ENCODE measurements at places on chromosomes 6 and 20.

DNA sequence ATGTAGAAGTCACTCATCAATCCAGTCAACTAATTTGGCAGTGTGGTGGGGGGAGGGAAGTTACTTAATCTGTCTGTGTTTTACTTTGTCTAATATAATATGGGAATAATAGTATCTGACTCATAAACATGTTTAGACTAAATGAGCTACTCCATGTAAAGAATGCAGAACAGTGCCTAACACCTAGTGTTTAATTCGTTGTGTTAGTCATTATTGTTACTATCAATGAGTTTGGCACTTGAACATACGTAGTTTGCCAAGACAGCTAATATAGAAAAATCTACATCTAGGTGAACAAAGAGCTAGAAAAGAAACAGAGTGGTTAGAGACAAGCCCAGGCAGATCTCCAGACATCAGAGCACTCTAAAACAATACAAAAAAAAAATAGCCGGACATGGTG lies 49.1 kb downstream of the IRAK1BP1 start:
- DNase-seq: no peak

DNA sequence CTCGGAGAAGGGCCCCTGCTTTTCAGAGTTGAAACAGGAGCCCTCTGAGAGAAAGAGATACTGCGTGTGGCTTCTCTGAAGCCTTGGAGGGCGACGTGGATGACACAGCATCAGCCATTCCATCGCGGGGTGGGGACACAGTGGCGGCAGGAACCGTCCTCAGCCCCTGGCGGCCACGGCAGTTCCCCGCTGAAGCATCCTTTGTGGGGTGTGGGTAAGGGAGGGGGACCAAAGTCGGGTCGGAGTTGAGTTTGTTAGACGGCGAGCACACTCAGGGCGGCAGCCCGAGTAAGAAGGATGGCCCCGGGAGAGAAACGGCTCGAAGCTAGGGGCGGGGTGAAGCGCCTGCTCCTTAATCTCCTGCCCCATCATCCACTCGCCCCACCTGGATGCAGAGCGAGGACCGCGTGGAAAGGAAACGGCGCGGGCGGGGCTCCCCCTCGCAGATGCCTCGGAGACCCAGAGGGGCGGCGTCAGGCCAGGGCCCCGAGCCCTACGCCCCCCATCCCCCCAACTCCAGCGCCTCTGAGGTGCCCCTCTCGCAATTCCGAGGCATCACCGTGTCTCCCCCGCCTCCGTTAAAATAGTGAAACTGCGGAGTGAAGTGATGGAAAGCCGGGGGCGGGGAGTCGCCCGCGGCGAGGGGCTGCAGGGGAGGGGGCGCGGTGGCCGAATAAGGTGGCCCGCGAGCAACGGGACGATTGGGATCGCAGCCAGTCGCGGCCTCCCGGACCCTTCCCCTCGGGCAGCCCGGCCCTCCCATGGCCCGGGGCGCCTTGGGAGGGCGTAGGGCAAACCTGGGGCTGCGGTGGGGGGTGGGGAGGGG lies 796 bp upstream of the RREB1 start:
- DNase-seq: peak; percentile 71

- no peak for DNase-seq
These were observed 11.3 kb downstream of the TCP1 start for GRCh38 chr6:159778131-159778530.

DNA sequence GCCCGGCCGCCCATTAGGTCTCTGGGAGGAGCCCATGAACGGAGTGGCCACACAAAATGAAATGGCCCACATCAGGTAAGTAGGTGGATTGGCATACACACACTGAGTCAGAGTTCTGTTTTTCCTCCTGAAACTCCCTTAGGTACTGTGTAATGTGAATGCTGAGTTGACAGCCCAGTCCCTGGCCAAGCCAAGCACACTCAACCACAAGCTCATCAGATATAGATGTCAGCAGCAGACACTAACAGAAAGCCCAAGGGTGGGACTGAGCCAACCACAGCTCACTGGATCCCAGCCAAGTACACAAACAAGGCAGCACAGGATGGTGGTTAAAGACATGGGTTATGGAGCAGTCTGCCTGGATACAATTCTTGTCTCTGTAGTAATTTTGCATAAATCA lies 403.4 kb downstream of the GJA1 start:
- no peak for DNase-seq

- no peak for DNase-seq
These were observed 12.3 kb downstream of the PREX1 start for GRCh38 chr20:48815537-48815936.

DNA sequence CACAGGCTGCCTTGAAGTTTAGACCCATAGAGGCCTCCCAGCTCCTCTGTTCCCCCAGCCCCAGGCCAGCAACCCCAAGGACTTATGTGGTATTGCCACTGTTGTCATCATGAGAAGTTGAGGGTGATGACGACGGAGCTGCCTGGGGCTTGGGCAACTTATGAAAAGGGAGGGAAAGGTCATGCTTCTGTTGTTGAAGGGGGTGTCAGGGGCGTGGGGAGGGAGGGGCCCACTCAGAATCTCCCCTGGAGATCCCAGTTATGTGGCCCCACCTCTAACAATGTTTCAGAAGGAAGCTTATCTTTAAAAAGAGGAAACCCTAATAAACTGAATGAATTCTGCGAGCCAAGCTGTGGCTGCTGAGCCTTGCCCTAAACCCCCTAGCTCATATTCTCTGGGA lies 4.2 kb downstream of the ADTRP start:
- DNase-seq: peak; percentile 33

DNA sequence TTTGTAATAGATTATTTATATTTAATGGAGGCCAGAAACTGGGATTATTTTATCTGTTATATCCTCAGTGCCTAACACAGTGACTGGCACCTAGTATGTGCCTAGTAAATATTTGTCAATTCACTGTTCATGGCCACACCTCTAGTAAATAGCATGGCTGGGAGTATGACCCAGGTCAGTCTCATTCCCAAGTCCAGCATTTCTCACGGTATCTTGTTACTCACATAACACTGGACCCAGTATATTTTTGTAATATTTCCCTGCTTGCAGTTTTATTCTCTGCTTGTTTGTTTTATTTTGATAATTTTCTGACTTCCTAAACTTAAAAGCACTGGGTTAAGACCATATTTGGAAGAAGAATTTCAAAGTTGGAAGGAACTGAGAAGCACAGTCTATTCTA lies 47.7 kb downstream of the CTNNBL1 start:
- no peak for DNase-seq
